Fibroblast of skin of back (primary cell): ENCODE measurements at places on chromosomes 16 and 17.
A peak's percentile ranks its signal among the peaks of the same experiment; 100 is the strongest.

DNA sequence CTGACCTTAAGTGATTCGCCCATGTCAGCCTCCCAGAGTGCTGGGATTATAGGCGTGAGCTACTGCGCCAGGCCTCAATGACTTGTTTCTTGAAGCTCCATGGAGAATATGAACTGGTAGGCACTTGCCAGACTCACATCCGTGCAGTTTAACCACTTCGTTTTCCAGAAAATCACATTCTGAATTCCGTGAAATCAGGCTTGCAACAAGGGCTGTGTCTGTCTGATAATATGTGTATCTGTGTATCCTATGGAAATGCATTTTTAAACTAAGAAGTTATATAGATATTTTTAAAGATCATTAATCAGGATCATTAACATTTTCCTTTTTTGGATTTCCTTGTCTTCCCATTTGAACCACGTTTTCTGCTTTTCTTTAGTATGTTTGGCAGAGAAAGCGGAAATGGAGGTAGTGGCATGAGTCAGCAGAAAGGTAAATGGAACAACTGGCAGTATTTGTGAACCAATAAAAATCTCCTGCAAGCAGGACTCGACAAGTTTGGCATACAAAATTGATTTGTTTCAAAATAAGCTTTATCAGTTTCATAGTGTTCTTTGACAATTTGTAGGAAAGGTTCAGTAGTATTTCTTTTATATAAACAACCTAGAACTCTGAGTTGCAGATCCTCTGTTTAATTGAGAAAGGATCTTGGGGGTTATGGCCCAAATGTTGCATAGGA is 33.0 kb downstream of the USP10 start:
- no peak for DNase-seq

DNA sequence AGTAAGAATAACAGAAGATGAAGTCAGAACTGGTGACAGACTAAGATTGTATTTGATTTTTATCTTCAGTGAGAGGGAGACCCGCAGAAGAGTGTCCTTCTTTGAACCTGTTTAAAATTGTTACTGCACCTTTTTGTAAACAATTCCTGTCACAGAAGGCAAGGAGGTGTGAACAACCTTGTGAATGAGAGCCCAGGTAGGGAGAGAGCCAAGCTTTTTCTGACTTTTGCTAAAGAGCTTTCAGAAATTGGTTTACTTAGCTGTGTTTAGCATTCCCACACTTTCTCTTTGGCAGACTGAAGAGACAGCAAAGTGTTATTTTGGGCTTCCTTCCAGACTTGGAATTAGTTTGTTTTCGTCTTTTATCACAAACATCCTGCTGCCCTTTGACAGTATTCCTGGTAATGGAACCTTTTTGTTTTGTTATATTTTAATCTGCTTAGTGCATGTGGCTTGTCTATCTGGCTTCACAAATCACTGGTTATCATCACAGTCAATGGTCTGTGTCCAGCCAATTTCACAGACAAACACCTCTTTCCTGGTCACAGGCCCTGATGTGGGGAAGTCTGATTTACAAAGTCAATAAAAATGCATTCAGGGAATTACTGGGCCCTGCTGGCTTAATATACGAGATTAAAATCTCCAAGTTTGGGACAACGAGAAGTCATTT is 85.7 kb upstream of the HS3ST2 start:
- no peak for DNase-seq

DNA sequence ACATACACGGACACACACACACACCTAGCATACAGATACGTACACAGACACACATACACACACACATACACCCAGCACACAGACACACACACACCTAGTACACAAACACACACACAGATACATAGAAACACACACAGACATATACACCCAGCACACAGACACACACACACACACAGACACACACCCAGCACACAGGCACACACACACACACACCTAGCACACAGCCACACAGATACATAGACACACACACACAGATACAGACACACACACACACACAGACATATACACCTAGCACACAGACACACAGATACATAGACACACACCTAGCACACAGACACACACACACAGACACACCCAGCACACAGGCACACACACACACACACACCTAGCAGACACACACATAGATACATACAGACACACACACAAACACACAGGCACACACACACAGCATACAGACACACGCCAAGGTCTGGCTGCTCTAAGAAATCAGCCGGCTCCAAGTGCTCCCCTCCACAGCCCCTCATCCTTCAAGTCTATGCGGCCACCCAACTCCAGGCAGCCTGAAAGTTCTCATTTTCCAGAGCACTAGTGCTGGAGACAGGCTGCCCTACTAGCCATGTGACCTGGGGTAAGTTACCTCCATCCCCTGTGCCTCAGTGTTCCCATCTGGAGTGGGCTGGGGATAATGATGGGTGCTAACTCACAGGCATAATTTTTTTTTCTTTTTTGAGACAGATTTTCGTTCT is 13.2 kb downstream of the NR1D1 start:
- DNase-seq = no peak

DNA sequence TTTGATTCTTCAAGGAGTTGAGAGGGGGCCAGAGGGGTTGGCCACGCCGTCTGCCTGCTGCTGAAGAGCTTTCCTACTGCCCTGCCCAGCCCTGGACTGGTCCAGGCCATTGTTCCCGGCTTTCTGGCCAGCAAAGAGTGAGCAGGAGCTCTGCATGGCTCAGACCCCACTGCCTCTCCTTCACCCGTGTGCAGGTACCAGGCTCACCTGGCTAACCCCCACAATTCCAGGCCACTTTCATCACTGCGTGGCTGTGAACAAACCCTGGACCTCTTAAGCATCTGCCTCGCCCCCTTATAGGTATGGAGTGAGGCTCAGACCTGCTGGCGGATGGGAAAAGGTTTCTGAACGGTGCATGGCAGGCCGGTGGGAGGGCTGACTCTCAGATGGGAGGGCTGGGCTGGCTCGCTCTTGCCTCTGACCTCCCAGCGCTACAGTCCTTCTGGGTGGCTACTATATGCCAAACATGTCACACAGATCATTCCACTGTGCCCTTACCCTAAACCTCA is 8.9 kb downstream of the ZNF319 start:
- DNase-seq = no peak

DNA sequence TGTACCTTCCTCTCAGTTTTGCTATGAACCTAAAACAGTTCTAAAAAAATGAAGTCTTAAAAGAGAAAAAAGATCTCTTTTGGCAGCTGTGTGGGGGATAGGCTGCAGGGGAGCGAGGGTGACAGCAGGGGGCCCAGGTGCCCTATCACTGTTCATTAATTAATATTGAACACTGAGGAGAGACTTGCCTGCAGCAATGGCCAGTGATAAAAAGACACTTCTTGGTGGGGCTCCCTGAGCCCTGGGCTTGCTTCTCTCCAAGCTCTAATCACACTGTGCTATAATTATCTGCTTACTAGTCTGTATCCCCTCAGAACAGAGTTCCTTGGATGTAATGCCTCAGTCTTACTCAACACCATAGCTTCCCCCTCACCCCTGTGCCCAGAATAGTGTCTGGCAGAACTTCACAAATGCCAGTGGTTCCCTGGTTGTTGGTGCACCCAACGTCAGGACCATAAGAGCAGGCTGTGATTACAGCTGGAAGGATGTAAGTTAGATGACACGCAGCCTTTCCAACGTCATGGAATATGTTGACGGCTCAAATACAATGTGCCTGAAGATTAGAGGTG is 52.0 kb upstream of the IRX6 start:
- no peak for DNase-seq

- DNase-seq = peak; percentile 92
Measured at GRCh38 chr16:28538733-28539596, at the start of gene NUPR1. NUPR1 (minus strand) TSS chr16:28538974; CDS start chr16:28538907, 67 bp downstream.

DNA sequence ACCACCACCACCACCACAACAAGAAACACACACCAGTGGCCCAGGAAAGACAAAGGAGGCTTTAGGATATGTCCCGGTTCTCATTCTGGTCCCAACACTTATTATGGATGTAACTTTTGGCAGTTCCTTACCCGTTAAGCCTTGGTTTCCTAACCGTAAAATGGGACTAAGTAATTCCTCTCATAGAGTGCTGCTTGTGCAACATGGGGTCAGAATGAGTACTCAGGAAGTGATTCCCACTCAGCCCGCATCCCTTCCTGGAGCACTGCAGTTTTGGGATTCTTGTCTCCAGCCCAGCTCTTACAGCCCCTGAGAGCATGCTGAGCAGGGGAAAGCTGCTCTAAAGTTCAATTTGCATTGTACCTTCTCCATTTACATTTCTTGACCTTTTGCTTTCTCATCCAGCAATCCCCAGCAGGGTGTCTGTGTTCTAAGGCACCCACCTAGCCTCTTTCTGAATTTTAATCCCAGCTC is 262.6 kb downstream of the PRKCA start:
- peak; percentile 71 for DNase-seq

DNA sequence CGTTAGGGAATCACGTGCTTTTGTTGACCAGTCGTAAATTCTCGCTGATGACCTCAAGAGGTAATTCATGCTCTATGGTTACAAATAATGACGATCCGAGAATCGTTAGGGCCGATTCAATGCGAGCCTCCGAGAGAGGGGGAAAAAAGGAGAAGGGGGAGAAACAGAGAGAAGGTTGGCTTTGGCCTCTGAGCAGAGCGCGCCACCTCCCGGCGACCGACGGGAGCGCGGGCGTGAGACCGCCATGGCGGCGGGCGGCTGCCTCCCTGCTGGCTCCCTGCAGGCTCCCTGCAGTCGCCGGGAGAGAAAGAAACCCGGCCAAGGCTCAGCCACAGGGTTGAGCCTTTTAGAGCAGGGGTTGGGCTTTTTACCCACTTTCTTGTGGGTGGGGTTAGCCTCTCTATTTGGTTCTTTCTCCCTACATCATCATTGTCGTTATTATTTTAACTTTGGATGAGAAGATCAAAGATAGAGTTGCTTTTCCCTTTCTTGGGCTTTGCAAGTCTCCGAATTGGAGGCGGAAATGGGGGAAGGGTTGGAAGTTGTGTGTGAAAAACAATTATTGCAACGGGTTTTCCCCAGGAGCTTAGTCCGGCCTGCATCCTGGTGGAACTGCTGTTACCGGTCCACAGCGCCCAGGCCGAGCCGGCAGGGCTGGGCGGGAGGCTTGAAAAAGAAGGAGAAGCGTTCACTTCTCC is 410 bp upstream of the HOXB5 start:
- DNase-seq = peak; percentile 78

DNA sequence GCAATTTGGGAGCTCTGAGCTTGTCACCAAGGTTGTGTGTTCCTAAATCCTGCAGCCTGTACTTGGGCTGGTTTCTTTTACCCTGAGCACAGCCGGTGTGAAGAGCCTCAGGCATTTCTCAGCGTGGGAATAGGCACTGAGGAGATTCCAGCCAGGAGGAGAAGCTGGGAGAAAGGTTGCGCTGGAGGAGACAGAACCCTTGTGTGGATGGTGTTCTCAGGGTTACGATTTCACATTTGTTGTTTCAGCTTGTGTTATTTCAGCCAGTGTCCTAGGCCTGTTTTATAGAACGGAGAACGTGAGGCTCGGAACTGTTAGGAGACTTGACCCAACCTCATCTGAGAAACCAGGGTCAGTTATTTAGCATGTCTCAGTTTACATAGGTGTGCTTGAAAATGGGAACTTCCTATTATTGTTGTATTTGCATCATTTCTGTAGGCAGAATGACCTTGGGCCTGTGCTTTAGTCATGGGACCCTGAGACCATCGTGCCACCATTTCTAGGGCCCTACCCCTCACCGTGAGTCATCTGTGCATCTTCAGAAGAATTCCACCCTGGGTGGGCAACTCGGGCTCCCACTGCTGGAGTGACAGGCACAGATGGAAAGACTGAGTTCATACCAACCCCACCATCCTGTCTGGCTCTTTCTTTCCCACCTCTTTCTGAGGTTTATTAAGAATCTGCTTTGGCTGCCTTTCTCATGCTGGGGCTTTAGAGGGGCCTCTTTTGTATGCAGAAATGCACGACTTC is 134.9 kb downstream of the MSI2 start:
- DNase-seq = no peak

DNA sequence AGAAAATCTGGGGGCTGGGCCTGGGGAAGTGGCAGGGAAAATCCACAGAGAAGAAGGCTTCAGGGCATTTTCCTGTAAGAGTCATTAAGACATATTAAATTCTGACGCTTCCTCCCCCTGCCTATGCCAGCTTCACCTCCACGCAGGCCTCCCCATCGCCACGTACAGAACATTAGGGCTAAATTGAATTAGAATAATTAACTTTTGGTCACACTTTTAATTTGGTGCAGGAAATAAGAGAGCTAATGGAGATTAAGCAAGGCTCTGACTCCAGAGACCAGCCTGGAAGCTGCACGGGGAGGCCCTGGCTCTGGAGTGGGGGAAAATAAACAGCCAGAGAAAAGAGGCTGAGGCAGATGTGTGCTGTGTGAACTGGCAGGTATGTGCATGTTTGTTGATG is 148.0 kb downstream of the CCT6B start:
- no peak for DNase-seq

GRCh38 chr16:89354325-89354724 is 136.0 kb downstream of the ANKRD11 start:
- DNase-seq = no peak

- DNase-seq = peak; percentile 25
Measured at GRCh38 chr17:67469208-67469980, 92.3 kb downstream of the PITPNC1 start.

GRCh38 chr17:8124350-8125153 is 646 bp upstream of the HES7 start:
- DNase-seq = peak; percentile 19

- DNase-seq = peak; percentile 4
Measured at GRCh38 chr16:23803591-23804123, 32.1 kb upstream of the PRKCB start.

GRCh38 chr17:74429604-74430384 is 2.1 kb upstream of the GPRC5C start:
- no peak for DNase-seq

GRCh38 chr17:416293-417206 is 63.9 kb upstream of the RPH3AL start:
- DNase-seq = no peak

DNA sequence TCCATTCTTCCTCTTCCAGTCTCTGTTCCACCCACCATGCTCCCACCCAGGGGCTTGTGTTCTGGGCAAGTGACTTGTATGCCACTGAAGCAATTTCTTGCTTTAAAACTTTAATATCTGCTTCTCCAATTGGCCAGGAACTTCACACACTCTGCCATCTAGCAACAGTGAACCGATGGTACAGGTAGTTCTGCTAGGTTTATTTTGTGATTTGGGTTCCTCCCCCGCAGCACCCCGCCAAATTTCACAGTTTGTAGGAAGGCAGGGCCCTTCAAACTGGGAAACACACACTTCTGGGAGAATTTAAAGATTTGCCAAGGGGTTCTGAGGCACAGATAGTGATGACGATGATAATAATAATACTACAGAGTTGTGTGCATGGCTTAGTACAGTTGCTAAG is 3.3 kb downstream of the ARSG start:
- DNase-seq = no peak
